Glomerular endothelial cell (primary cell): ENCODE measurements at places on chromosomes 3 and 15. TPM values are rescaled to one million over a fixed set of nuclear protein-coding genes. Genes with fewer than 3 reads are reported as not detected.

The GOLGA8Q gene
- not detected in 2 replicates for total RNA-seq

The LRRC15 gene
- total RNA-seq = not detected in 2 replicates

The ADPRH gene
- total RNA-seq = 8.9 and 9.9 TPM in 2 replicates

The ICE2 gene
- 37.6 and 41.8 TPM in 2 replicates for total RNA-seq

The DVL3 gene
- 42.3 and 47.1 TPM in 2 replicates for total RNA-seq

The ZNF80 gene
- not detected in 2 replicates for total RNA-seq

The PLCH1 gene
- total RNA-seq = 1.2 TPM in 1 of 2 replicates, not detected in the other

The ITIH1 gene
- total RNA-seq = not detected in 2 replicates

The CHST2 gene
- total RNA-seq = 29.3 and 32.0 TPM in 2 replicates

The CHRM5 gene
- not detected in 2 replicates for total RNA-seq

The NOX5 gene
- 0.18 TPM in 1 of 2 replicates, not detected in the other for total RNA-seq

GRCh38 chr3:12964711-12965612, 108.3 kb downstream of the IQSEC1 start:
- no peak for DNase-seq

- DNase-seq = no peak
These were observed 951 bp downstream of the POMGNT2 start for GRCh38 chr3:43104660-43105595.

DNA sequence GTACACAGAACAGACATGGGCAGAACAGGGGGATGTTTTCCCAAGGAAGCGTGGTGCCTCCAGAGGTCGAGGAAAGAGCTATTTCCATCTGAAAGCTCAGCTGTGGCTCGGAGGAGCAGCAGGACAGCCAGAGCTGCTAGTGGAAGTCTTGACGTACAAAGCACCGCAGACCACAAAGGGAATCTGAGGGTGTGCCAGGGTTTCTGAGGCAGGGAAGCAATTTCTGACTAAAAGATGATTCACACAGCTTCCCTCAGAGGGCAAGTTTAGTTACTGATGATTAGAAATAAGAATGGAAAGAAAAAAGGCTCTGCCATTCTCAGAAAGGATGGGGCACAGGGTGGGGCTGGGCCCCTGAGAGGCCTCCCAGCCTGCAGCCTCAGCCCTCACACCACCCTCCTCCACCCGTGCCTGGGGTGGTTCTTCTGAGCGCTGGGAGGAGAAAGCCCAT, 45.8 kb upstream of the SEC13 start:
- DNase-seq = no peak

DNA sequence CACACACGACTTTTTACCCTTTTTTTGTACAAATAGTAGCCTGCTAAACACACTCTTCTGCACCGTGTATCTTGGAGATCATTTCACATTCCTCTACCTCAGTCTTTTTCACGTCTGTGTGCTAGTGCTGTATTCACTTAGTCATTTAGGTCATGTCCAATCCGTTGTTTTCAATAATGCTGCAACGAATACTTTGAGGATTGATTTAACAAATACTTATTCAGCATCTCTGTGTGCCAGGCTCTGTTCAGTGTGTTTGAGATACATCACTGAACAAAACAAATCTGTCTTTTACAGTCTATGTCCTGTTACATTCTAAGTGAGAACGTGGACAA, 882 bp downstream of the JMJD7 start:
- no peak for DNase-seq

GRCh38 chr3:32420126-32421038, 28.7 kb downstream of the CMTM7 start:
- DNase-seq = no peak

GRCh38 chr3:61420136-61420759, 141.1 kb upstream of the PTPRG start:
- DNase-seq = no peak

DNA sequence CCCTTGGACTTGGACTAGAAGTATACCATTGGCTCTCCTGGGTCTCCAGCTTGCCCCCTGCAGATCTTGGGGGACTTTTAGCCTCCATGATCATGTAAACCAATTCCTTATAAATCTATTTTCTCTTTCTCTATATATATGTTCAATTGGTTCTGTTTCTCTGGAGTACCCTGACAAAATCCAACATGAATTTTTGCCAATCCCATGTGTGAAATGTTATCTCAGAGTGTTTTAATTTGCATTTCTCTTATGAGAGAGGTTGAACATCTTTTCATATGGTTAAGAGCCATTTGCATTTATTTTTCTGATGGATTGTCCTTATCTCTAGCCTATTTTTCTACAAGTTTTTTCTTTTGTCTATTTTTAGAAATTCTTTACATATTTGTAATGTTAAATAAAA, 131.7 kb upstream of the NEO1 start:
- DNase-seq = no peak

GRCh38 chr3:176247191-176247590, 950.1 kb downstream of the TBL1XR1 start:
- no peak for DNase-seq

GRCh38 chr15:49308686-49309085, 114.4 kb upstream of the FGF7 start:
- DNase-seq = no peak

GRCh38 chr3:105767776-105768175, 101.0 kb downstream of the CBLB start:
- no peak for DNase-seq

DNA sequence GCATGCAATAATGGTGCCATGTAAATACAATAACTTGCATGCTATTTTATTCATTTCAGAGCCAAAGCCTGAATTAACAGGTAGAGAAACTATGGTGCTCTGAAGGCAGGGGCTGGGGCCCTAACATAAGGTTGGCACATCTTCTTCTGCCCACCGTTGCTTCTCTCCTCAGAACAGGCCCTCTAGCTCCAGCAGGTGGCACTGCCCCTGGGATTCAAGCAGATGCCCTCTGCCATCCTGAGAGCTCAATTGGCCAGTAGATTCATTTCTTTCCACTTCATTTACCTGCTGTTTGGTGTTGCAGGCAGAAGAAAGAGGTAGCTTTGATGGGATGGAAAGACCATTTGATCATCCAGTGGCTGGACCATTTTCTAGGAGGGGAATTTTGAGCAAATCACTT, 130.5 kb downstream of the FOXB1 start:
- no peak for DNase-seq

DNA sequence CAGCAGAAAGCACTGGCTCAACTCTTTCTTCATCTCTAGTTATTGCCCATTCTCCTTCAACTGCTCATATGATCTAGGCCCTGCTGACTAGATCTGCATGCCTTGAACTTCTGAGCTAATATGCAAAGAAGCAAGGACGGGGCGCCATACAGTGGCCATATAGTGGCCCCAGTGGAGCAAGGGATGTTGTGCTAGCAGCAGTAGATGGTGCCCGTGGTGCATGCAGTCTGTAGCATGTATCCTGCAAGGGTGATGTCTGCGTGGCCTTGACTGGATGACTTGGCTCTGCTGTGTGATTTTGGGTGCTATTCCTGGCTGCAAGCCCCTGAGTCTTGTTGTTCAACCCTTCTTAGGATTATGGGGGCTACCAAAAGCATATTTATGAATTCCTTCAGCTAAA, 12.2 kb upstream of the NMD3 start:
- no peak for DNase-seq

DNA sequence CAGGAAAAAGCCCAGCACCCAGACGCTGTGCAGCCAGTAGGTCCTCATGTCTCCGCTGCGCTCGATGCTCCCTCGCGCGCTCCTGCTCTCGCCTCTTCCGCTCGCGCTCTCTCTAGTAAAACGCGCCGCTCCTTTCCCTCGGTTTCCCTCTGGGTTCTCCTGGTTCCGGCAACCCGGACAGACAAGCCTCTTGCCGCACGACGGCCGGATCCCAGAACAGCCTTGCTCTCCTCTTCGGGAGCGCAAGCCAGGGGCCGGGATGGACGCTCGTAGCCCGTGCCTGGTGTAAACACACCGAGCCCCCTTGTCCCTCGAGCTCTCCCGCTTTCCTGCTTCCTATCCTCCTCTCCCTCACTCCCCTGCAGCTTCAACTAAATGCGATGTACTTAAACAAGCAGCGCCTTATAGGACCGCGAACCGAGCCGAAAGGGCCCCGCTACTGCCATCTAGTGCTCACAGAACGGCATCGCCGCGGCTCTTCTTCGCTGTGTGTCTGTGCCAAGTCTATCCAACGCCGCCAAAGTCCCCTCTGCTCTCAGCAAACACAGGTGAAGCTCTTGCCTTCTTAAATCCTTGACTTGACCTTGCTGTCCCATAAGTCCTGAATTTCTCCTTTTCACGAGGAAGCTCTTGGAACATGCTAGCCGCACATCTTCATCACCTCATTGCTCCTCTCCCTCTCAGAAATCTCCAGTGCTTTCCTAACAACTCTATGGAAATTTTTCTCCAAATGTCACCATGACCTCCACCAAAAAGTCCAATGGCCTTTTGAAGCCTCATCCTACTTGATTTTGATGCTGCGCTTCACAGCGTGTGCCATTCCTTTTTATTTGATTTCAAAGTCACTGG, 1037.2 kb downstream of the IGSF11 start:
- peak; percentile 33 for DNase-seq

DNA sequence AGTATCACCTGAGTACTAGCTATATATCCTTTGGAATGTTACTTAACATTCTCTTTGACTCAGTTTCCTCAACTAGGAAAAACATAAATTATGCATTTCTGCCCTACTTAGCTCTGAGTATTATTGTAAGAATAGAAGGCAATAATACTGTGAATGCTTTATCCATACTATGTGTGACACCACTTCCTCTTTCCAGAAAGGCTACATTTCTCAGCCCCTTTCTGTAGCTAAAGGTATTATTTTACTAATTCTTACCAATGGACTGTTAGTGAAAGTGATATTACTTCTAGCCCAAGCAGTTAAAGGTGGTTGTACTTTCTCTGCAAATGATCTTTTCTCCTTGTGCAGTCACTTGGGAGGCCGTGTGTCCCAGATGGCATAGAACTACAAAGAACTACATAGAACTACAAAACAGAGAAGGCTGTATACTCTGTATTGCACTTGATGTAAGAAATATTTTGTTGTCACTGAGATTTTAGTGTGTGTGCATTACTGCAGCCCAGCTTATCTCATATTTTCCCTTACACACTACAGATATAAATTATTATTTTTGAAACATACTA, 35.1 kb downstream of the MYH15 start:
- DNase-seq = no peak

DNA sequence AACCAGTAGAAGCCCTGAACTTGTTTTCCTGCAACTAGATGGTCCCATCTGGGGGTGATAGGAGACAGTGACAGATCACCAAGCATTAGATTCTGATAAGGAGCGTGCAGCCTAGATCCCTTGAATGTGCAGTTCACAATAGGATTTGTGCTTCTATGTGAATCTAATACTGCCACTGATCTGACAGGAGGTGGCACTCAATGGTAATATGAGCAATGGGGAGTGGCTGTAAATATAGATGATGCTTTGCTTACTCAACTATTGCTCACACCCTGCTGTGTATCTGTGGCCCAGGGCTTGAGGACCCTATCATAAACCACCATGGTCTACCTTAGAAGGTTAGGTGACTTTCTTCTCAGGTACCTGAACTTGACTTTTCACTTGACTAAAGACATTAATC, 417.1 kb upstream of the ARHGEF26 start:
- no peak for DNase-seq

DNA sequence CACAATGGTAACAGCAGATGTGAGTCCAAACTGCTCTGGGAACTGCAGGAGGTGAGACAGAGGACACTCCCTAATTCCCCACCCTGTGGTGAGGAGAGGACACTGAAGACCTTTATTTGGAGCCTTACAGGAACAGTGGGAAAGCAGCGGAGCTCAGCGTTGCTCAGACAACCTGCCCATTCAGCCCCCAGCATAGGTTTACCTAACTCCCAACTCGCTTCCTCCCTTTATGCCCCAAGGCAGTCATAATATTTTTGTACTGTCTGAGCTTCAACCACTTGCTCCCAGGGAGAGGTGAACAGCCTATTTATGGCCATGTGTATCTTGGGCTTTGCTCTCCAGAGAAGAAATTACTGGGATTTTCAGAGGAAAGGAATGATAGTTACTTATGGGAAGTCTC, 34.1 kb downstream of the SHC4 start:
- no peak for DNase-seq

GRCh38 chr15:89018207-89018606, 70.0 kb upstream of the ABHD2 start:
- DNase-seq = no peak
